HFFc6 (cell line): ENCODE measurements at places on chromosomes 7 and 10.

- no peak for DNase-seq
These were observed 106.9 kb downstream of the ZNF467 start for GRCh38 chr7:149666360-149666945.

GRCh38 chr7:102892631-102893278 is 20.0 kb upstream of the LRRC17 start:
- no peak for DNase-seq

GRCh38 chr10:21675157-21675796 is 141.2 kb downstream of the MLLT10 start:
- peak; percentile 32 for DNase-seq

DNA sequence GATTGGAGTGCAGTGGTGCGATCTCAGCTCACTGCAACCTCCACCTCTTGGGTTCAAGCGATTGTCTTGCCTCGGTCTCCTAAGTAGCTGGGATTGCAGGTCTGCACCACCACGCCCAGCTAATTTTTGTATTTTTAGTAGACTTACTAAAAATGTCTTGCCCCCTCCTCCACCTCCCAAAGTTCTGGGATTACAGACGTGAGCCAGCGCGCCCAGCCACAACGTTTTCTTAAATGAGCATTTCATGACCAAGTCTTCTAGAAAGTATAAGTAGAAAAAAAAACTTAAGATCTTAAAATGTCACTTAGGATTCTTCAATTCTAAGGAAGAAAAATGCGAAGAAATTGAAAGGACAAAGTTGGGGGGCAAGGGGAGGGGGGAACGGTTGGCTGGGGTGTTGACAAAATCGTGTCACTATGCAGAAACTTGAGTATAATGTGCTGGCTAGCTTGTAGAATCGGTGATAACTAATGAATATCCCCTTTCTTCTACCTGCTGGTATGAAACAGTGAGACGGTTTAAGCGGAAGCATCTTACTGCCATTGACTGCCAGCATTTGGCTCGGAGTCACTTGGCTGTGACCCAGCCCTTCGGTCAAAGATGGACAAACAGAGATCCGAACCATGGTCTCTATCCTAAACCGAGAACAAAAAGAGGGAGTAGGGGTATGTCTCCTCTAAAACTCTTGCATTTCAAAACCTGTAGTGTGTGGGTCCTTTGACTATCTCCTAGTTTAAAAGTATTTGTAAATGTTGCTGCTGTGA is 12.7 kb downstream of the FBH1 start:
- DNase-seq, result no peak

DNA sequence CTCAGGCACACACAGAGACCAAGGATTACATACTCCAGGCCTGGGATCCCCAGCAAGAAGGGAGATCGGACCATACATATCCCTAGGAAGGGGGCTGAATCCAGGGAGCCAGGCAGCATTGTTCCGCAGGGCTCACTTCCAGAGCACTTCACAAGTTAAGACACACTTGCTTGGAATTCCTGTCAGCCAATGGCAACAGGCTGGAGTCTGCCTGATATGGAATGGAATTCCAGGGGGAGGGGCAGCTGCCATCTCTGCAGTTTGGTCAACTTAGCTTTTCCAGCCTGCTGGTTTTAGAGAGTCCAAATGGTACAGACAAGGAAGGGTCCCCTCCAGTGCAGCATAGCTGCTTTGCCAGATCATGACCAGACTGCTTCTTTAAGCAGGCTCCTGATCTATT is 290.0 kb upstream of the GLI3 start:
- DNase-seq, result no peak

- no peak for DNase-seq
These were observed 203.2 kb upstream of the DGKB start for GRCh38 chr7:15105711-15106110.

- no peak for DNase-seq
These were observed 2.1 kb upstream of the MSMB start for GRCh38 chr10:46048152-46048551.
